Spleen (tissue), 13 donors: ENCODE measurements at places on chromosomes 1 and 21. TPM values are rescaled to one million over a fixed set of nuclear protein-coding genes. Genes with fewer than 3 reads are reported as not detected.

Gene NES
- 36.0 TPM for total RNA-seq

Gene GPR25
- total RNA-seq, result 0.80 TPM

Gene LCE1E
- total RNA-seq, result not detected

Gene AQP10
- total RNA-seq, result 1.3 TPM

Gene CD52
- 422 TPM for total RNA-seq

Gene SLC9A1
- 40.4 TPM for total RNA-seq

Gene TBX19
- 3.0 TPM for total RNA-seq

Gene ARID4B
- 61.4 TPM for total RNA-seq

Gene KCTD3
- total RNA-seq, result 24.8 TPM

Gene SZRD1
- total RNA-seq, result 85.0 TPM

Gene AVPR1B
- not detected for total RNA-seq

DNA sequence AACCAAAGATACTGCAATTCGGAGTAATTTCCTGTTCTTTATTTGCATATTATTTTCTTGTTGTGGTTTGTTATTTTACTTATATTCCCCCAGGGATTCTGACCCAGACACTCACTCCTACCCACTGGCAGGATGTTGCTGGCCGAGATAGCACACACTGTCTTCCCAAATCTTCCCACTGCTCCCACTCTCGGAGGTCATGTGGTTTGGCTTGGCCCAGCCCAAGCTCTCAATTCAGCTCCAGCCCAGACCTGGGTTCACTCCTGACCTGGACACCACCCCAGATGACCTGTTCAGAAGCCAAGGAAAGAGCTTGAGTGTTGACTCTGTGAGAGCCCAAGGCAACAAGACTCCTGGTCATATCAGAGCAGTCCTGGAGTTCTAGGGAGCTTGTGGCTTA lies 1.2 kb upstream of the FAM43B start:
- DNase-seq, result no peak

DNA sequence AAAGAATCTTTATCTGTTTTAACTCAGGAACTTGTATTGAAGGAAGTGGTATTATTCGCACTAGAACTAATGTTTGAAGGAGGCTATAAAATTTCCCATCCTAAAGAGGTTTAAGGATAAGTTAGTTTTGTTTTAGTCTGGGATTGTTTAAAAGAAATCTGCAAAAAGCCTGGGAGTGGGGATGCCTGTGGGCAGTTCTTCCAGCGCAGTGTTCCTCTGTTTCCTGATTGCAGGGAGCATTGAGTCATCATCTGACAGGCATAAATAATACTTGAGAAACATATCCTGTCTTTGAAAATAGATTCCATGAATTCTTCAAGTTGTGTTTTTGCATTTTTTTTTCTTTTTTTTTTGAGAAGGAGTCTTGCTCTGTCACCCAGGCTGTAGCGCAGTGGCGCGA lies 350.8 kb upstream of the PTBP2 start:
- no peak for DNase-seq

GRCh38 chr1:53337499-53337898 lies 9.6 kb upstream of the LRP8 start:
- peak; percentile 21 for DNase-seq

DNA sequence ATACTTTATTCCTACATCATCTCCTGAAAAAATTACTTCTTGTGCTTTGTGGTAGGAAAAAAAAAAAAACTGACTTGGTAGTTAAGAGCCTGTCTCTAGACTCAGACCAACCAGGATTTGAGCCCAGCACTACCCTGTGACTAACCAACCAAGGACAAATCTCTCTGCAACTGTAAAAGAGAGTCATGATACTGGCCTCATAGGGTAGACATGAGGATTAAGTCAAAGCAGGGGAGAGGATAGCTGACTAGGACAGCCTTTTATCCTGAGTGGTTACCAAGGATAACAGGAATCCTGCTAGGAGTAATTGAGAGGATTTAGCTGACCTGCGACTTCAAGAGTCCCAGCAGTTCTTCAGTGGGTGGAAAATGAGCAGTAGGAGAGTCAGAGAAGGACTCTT lies 112.8 kb downstream of the C1orf21 start:
- no peak for DNase-seq

DNA sequence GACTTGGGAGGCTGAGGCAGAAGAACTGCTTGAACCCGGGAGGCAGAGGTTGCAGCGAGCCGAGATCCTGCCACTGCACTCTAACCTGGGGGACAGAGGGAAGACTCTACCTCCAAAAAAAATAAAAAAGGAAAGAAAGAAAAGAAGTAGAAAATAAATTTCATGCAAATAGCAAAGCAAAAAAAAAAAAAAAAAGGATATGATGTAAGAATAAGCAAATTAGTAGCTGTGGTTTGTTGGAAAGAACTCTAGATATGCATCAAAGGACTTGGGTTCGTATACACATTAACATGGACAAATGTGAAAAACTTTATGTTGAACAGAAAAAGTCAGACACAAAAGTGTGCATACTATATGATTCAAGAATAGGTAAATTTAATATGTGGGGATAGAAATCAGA lies 11.9 kb downstream of the WASF2 start:
- no peak for DNase-seq

DNA sequence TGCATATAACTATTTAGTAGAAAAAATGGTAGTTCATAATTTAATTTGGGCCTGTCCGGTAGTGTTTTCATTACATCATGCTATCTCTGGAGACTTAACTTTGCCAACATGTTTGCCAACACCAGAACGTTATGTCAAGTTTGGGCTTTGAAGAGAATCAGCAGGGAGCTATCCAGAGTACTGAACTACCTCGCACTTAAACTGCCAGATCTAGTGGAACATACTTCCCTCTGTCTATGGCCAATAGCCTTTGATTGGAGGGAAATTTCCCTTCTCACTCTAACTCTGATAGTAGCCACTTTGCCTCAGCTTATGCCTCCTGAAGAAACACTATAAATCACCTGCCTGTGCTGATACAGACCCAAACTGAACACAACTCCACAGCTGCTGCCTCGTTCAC lies 10.0 kb downstream of the LRRC53 start:
- DNase-seq, result no peak

DNA sequence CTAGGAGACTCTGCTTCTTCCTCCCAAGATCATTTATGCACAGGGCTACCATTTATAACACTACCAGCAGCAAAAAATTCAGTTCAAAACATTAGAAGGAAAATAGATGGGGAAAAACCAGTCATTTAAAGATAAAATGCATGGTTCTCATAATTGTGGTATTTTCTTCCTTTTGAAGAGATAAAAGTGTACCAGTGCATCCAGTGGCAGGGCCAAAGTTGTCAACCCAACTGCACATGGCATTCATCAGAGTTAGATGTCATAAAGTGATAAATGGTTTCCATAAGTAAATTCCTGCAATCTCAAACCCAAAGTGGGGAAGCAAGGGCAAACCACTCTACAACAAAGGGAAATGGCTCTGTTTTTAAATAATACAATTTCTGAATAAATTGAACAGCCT lies 119.1 kb upstream of the DMRTA2 start:
- no peak for DNase-seq

DNA sequence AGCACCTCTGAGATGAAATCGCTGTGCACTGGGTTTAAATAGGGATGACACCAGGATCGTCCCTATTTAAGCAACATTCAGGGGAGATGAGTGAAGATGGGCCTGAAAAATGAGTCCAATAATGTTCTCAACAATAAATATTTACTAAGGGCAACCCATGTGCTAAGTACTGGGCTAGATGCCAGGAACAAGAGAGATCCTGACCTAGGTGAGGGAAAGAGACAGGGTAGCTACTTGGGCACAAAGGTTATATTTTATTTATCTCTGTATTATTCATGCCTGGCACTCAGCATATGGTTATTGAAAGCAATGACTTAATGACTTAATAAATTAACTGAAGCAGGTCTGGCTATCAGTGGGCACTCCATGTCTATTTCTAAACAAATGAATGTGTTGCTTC lies 27.4 kb upstream of the AVPR1B start:
- DNase-seq, result no peak

GRCh38 chr1:28144203-28145135 lies 32.0 kb downstream of the PTAFR start:
- peak; percentile 19 for DNase-seq

GRCh38 chr1:107914119-107914765 lies 50.7 kb downstream of the VAV3 start:
- no peak for DNase-seq

GRCh38 chr1:221439008-221439746 lies 302.7 kb downstream of the DUSP10 start:
- DNase-seq, result no peak

- peak; percentile 85 for DNase-seq
These were observed 618 bp downstream of the CLCC1 start for GRCh38 chr1:108962681-108963051.

- no peak for DNase-seq
These were observed 35.5 kb downstream of the CAPN2 start for GRCh38 chr1:223747838-223748335.

DNA sequence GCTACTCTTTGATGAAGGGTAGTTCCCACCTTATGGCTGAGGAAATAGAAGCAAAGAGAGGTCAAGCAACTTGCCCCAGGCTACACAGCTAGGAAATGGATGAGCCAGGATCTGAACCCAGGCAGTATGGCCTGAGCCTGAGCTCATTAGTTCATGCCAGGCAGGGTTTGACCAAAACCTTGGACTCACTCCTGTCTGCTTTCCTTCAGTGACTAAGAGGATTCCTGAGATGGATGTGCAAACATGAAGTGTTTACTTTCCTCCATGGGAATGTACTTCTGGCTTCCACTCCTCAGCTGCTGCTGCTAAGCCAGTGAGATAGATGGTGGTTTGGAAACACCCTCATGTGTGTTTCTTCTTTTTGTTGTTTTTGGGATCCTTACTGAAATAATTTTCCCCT lies 35.1 kb upstream of the ERRFI1 start:
- DNase-seq, result no peak

- peak; percentile 92 for DNase-seq
These were observed 11.7 kb upstream of the FCMR start for GRCh38 chr1:206933333-206933945.

GRCh38 chr1:207990876-207991582 lies 80.1 kb upstream of the CD34 start:
- DNase-seq, result no peak

DNA sequence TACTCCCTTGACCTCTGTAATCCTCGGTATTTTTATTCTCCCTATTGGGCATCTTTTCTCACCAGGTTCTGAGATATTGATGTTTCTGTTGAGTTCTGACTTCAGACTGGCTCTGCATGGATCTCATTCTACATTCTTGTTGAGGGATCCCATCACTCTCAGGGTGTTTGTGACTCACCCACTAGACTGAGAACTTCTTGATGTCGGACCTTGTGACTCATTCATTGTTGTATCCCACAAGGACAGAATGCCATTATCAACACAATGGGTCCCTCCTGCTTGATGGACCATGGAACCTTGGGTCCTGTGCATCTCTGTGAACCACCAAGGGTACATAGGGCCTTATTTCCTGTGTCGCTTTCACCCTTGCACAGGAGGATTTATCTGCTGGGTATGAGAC lies 174.1 kb downstream of the PBX1 start:
- no peak for DNase-seq

DNA sequence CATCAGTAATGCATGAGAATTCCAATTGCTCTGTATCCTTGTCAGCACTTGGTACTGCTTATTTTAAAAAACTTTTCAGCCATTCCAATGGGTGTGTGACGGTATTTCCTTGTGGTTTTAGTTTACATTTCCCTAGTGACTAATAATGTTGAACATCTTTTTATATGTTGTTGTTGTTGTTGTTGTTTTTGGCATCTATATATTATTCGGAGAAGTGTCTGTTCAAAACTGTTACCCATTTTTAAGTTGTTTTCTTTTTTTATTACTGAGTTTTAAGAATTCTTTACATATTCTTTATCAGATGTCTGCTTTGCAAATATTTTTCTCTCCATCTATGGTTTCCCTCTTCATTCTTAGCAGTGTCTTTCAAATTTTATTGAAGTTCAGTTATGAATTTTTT lies 231.1 kb upstream of the POU3F1 start:
- no peak for DNase-seq

- DNase-seq, result no peak
These were observed 31.0 kb downstream of the AGO4 start for GRCh38 chr1:35838693-35839245.

GRCh38 chr1:236685205-236685916 lies 938 bp upstream of the ACTN2 start:
- no peak for DNase-seq

DNA sequence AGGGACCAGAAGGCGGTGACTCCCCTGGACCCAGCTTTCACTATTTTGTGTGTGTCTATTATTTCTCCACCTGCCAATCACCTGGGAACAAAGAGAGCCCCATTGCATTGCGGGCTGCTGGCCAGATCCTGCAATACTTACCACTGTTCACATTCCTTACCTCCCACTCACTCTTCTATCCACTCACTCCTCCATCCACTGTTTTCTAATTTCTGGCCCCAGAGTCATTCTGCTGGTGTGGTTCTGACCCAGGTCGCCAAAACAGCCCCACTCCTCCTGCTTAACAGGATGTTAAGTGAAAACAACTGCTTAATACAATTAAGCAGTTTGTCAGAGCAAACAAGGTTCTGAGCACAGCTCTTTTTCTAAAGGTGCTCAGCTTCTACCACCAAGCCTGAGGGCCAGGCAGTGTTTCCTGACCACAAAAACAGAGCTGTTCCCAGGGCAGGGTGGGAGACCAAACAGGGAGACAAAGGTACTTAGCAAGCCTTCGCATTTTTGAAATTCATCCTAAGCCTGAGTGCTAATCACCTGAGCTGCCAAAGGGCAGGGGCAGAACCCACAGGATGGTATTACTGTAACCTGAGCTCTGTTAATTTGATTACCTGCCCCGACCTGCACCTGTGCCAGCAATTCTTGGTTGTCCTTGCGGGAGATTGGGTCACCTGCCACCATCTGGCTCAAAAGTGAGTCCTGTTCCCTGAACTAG lies 38.5 kb upstream of the EFCAB14 start:
- no peak for DNase-seq

- no peak for DNase-seq
These were observed 37.5 kb upstream of the PLA2G2C start for GRCh38 chr1:20223551-20224419.

GRCh38 chr1:181251001-181251712 lies 162.7 kb downstream of the IER5 start:
- DNase-seq, result no peak

GRCh38 chr1:212752934-212753497 lies 38.6 kb downstream of the NSL1 start:
- DNase-seq, result no peak

GRCh38 chr1:107096690-107097089 lies 40.2 kb downstream of the PRMT6 start:
- DNase-seq, result no peak

- peak; percentile 43 for DNase-seq
These were observed 22.1 kb downstream of the TRIM67 start for GRCh38 chr1:231183639-231184590.

GRCh38 chr1:227124473-227124872 lies 184.4 kb downstream of the COQ8A start:
- DNase-seq, result no peak

- DNase-seq, result no peak
These were observed 74.1 kb upstream of the AKT3 start for GRCh38 chr1:243924188-243924587.

GRCh38 chr1:153539395-153540093 lies 1.2 kb downstream of the S100A5 start:
- DNase-seq, result peak; percentile 48

DNA sequence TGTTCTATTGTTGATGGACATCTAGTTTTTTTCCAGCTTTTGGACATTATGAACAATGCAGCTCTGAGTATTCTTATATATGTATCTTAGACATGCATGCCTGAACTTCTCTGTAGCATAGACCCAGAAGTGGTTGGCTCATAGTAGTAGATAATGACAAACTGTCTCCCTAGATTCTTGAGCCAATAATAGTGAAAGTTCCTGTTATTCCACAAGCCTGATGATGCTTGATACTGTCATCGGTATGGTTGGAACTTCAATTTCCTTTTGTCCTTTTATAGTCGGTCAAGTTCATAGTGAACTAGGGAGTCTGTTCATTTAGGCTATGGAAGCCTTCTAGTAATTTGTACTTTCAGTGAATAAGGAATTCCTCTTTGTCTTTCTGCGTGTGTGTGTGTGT lies 56.8 kb downstream of the MTR start:
- DNase-seq, result no peak
